ENCODE measurements at places on chromosomes 1 and 21.

DNA sequence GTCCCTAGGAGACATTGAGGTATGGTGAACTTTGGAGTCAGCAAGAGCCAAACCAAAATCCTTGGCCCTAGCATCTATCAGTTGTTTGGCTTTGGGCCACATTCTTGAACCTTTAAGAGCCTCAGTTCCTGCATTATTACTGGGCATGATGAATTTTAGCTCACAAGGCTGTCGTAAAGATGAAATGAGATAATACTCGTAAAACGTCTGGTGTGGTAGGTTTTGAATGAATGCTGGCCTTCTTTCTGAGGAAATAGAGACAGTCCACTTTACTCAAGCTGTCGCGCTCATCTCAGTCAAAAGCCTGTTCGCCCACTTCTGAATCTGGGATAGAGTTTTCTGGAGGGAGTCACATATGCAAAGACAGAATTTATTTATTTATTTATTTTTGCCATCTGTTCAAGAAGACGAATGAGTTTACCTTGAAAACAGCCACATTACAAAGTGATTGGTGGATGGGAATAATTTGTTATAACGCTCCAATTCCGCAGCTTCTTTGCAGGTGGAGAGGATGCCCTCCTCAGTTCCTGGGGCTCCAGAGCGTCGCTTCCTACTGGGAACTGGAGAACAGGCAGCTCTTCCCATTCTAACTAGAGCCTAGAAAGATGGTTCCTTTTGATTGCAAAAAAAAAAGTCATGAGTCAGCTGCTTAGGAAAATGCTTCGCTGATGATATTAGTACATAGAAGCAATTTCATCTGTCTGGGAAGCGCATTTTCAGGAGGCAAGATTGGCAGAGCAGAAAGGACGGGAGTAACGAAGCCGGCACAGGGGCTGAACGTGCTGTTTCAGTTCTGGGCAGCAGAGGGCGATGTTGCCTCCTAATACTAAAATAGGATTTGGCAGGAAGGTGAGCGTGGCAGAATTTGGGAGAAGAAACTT, 49.9 kb upstream of the CYP2J2 start:
- peak; percentile 63 for DNase-seq

GRCh38 chr1:85661767-85662166, 46.5 kb downstream of the ZNHIT6 start:
- DNase-seq = no peak

DNA sequence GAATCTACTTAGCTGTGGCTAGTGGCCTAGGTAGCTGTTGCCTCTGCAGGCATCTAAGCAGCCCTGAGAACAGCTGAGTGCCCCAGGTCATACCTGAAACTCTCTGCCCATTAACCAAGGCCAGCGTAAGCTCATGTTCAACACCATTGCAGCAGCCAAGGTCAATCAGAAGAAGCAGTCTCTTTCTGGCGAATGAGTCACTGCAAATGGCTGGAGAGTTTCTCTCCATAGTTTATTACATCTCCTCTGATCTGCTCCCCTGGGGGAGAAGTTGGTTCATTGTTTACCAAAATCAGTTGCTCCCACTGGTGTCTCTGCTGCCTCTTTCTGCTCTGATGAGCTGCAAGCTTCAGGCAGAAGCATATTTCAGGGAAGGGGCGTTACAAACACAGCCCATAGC, 6.9 kb upstream of the BCL9 start:
- DNase-seq = no peak

DNA sequence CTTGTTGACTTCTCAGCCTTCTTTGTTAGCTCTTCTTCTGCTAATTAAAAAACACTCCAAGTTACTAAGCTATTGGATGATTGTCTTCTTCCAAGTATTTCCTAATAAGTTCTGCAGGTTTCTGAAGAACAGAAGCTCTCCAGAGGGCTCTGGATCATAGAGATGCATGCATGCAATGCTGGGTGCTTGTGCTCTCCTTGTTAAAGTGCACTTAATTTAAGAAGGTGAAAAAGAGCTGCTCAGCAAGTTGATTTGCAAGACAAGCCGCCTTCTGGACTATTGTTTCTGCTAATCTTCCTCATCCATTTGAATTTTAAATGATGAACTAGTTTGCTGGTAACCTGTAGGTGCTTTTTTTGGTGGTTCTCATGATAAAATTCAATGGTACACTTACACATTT, 16.1 kb downstream of the RRP15 start:
- no peak for DNase-seq

GRCh38 chr1:175208773-175209492, 16.4 kb upstream of the KIAA0040 start:
- DNase-seq = peak; percentile 86

DNA sequence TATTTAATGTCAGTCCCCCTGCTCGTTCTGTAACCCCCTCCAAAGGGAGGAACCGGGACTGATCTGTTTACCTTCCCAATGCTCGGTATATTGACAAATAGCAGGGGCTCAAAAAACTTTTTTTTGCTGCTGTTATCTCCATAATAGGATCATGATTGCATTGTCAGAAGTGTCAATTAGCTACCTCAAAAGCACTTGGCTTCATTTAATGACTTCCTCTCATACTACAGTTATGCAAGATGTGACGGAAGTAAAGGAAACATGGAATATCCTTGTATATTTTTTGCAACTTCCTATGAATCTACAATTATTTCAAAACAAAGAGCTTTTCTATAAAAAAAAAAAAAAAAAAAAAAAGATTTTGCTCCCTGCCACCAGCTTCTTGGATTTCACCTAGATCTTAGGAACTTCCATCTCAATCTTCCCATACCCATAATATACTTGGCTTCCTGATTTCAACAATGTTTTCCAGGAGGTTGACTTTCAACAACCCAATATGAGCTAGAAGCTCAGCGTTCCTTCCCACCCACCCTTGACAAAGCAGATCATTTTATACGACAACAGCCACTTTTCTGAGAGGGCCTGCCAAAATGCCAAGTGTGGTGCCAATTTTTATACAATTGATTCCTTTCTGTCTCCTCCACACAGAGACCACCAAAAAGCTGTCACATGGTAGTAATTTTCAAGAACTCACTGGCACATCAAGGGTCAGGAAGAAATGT, 71.7 kb downstream of the SETD4 start:
- peak; percentile 48 for DNase-seq

GRCh38 chr21:38220270-38220737, 36.5 kb upstream of the KCNJ15 start:
- DNase-seq = no peak

DNA sequence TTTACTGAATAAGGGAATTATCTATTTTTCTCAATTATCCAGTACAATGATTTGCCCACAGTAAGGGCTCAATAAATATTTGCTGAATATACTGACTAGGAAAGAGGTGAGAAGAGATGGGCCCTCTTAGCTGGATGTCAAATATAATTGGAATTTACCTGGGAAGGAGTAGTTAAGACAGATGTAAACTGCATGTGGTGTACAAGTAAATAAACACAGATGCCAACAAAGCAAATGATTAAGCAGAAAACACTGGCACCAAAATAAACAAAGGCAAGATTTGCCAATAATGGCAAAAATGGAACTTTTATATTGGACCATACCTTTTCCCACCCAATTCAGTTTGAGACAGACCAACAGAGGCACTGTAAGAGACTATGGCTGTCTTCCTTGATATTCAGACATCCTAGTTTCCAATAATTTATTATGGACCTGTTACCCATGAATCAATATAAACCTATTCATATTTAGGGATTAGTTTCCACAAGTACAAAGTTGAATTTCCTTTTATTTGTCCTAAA, 7.4 kb downstream of the PNRC2 start:
- DNase-seq = no peak

GRCh38 chr21:15252431-15252830, 187.6 kb upstream of the NRIP1 start:
- DNase-seq = peak; percentile 55

DNA sequence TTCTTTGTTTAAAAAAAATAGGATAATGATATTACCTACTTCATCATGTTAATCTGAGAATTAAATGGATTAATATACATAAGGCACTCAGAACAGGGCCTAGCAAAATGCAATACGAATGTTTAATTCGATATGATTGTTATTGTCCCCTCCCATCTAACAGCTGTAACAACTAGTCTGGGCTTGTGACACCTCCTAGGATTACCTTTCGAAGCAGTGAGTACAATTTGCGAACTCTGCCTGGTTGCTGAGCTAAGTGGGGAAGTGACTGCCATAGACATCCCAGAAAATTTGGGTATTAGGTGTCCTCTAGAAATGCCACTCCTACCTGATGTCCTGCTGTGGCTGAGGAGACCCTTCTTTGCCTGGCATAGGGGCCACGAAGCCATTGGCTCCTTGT, 3.0 kb downstream of the RASSF5 start:
- no peak for DNase-seq

GRCh38 chr1:101240041-101240430, 3.2 kb downstream of the S1PR1 start:
- DNase-seq = no peak

GRCh38 chr1:43978551-43979260, at the start of gene B4GALT2:
TSS of gene B4GALT2 (plus strand) at chr1:43979210. CDS start at chr1:43981161, 1,951 bp downstream.
- DNase-seq = peak; percentile 41

DNA sequence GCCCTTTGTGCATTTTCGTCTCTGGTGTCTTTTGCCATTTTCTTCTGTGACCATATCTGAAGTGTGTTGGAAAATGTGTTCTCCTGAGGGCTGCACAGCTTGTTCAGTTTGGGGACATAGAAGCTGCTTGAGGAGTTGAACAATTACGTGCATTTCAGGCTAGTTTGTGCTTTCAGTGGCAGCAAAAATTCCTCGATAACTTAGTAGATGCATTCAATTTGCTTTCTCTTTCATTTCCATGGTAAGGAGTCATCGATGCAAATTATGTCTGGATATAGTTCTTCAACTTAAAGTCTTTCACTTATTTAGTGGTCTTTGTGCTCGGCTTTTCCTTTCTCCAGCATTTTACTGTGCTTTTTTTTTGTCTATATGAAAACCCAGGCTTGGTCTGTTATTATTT, 441.5 kb downstream of the PLA2G4A start:
- no peak for DNase-seq

GRCh38 chr1:107914119-107914765, 50.7 kb downstream of the VAV3 start:
- no peak for DNase-seq

DNA sequence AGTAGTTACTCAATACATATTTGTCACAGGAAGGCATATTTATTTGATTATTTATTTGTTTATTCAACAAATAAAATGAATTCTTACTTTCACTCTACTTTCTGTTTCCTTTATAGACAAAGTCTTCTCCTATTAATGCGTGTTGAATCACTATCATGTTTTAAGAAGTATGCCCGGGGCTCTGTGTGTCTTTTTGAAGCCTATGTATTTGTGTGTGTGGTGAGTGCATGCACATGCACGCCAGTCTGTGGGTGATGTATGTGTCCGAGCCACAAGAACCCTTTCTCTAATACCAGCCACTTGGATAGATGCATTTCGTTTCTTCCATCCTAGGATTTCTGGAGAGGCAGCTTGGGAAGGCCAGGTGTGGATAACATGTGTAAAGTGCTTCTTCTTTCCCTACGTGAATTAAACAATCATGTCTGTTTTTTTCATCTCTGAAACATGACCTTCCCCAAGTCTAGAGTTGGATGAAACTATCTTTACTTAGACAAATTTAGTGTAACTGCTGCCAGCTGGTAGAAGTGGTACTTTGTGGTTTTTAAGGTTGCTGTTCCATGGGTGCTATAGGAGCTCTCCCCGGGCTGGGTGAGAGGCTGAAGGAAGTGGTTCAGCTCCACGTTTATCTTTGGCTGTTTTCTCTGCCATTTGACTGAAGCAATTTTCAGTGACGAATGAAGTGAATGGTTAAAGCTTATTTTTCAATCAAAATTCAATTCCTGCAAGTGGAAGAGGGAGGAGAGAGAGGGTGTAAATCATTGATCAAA, 46.8 kb upstream of the PPM1J start:
- DNase-seq = peak; percentile 15

GRCh38 chr1:220217383-220217988, 54.8 kb downstream of the RAB3GAP2 start:
- peak; percentile 30 for DNase-seq

DNA sequence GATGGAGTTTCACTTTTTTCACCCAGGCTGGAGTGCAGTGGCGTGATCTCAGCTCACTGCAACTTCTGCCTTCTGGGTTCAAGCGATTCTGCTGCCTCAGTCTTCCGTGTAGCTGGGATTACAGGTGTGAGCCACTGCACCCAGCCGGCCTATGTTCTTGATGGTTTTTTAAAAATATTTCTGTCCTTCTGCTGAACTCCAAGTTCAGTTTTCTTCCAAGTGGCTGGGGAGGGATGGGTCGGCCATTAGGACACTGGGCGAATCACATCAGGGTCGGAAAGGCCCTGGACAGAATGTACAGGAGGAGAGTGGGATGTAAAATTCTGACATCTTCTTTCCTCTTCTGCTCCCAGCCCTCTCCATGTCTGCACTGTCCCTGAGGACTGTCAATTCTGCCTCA, 289.6 kb downstream of the PTPRU start:
- no peak for DNase-seq

- DNase-seq = no peak
Measured at GRCh38 chr1:224742349-224742748, 126.2 kb downstream of the CNIH3 start.

- no peak for DNase-seq
Measured at GRCh38 chr1:106465666-106466065, 590.8 kb upstream of the PRMT6 start.

- no peak for DNase-seq
Measured at GRCh38 chr1:179889589-179889988, 7.5 kb downstream of the TOR1AIP1 start.

DNA sequence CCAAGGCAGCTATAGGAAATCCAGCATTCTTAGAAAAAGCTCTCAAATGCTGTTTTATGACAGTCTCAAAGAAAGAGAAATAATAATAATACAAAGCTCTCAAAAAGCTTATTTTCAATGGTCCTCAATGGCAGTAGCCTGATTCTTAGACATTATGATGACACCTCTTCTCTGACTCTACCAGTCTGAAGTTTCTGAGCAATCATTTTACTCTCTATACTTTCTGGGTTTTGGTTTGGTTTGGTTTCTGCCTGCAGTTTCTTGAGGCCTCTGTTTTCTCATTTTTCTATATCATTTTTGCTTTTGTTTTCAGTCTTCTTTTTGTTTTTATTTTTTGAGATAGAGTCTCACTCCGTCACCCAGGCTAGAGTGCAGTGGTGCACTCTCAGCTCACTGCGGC, 50.2 kb upstream of the TBX15 start:
- no peak for DNase-seq

DNA sequence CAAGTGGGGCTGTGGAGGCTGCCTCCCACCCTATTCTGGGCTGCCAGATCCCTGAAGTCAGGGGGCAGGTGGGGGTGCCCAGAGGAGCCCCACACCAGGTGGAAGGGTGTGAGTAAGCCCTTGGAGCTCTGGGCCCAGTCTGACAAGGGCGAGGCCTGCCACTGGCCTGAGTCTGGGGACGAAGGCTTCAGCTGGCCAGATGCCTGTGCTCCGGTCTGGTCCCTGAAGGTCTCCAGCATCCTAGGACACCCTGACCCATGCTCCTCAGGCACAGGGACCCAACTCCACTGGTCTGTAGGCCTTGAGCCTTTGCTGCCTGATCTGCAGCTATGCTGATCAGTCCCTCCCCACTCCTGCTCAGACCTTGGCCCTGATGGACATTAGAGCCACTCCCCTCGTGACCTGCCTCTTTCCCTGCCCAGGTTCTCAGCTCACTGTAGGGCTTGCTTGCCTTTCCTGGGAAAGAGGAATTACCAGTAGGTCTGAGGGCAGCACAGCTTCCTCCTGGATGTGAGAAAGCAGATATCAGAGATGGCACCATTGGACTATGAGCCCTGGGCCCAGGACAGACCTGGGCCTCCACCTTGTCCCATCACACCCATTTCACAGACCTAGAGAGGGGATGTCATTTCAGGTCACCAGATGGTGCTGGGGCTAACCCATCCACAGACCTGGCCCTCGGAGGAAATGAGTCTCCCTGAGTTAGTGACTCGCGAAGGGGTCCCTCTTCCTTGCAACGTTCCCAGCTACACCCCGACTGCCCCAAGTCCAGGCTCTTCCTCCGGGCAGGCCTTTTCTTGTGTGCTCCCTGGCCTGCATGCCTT, 32.8 kb upstream of the CSF3R start:
- DNase-seq = no peak
